Esophagus (tissue), 2 donors: ENCODE measurements at places on chromosomes 2 and 18. TPM values are rescaled to one million over a fixed set of nuclear protein-coding genes. Genes with fewer than 3 reads are reported as not detected.

GATA6 gene
- 0.35 TPM for polyA plus RNA-seq

E2F6 gene
- 4.9 TPM for polyA plus RNA-seq

DNER gene
- polyA plus RNA-seq, result 0.24 TPM

STON1 gene
- 3.8 TPM for polyA plus RNA-seq

CDKL4 gene
- not detected for polyA plus RNA-seq

GAREM2 gene
- 0.64 TPM for polyA plus RNA-seq

RUFY4 gene
- 0.28 TPM for polyA plus RNA-seq

FOXI3 gene
- not detected for polyA plus RNA-seq

SCG2 gene
- 0.09 TPM for polyA plus RNA-seq

DAW1 gene
- not detected for polyA plus RNA-seq

SH3BP4 gene
- 5.5 TPM for polyA plus RNA-seq

TMEM178A gene
- 0.53 TPM for polyA plus RNA-seq

EVX2 gene
- not detected for polyA plus RNA-seq

LINC00305 gene
- polyA plus RNA-seq, result not detected

SERPINB4 gene
- polyA plus RNA-seq, result 68.4 TPM

GORASP2 gene
- polyA plus RNA-seq, result 49.5 TPM

SPEG gene
- polyA plus RNA-seq, result 37.7 TPM

CIB4 gene
- polyA plus RNA-seq, result not detected

SCYGR4 gene
- polyA plus RNA-seq, result not detected

DOK1 gene
- 1.6 TPM for polyA plus RNA-seq

SIX2 gene
- polyA plus RNA-seq, result 0.04 TPM
